Activated naive CD8-positive, alpha-beta T cell treated with anti-CD3 and anti-CD28 coated beads for 36 hours (primary cell): ENCODE measurements at places on chromosomes 11 and 22. TPM values are rescaled to one million over a fixed set of nuclear protein-coding genes. Genes with fewer than 3 reads are reported as not detected.
A peak's percentile ranks its signal among the peaks of the same experiment; 100 is the strongest.

The POTEH gene
- total RNA-seq: not detected

- no peak for DNase-seq
Observed at GRCh38 chr11:101797335-101797734, 117.5 kb upstream of the CEP126 start.

The MUC5AC gene
- total RNA-seq: not detected

GRCh38 chr11:46673713-46674462 lies 26.5 kb downstream of the ARHGAP1 start:
- DNase-seq: no peak

The MTFP1 gene
- total RNA-seq: 114 TPM

The SPI1 gene
- total RNA-seq: 0.25 TPM

DNA sequence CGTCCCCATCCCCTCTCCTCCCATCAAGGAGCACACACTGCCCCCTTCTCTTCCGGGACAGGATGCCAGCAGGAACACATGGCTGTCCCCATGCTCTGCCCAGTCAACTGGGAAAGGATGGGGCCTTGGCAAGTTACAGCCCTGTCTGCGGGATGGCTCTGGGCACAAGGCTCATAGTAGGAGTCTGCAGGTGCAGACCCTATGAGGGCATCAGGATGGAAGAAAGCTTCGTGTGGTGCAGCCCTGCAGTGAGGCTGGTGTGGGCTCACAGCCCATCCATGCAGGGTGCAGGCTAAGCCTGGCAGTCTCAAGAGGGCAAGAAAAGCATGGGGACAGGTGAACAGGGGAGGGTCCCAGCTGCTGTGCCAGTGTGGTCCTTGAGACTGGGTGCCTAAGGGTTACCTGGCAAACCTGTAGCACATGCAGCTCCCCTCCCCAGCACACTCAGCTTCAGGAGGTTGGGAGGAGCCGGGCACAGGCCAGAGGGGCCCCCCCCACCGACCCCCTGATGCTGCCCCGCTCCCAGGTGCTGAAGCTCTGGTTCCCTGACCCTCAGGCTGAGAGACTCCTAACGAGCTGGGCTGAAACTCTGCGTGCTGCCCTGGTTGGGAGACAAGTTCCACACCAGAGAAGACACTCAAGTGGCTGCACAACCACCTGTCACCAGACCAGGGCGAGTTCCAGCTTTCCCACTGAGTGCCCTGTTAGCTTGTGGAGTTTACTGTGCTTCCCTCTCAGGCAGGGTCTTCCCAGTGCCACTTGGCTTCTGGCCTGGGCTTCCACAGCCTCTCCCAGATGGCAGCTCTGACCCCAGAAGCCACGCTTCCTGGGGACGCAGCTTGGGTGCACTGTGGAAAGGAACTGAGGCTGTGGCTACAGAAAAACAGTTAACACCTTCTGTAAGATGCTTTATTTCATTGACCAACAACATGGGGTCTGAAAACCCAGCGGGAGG lies 3.3 kb upstream of the SCARF2 start:
- no peak for DNase-seq

- DNase-seq: no peak
Observed at GRCh38 chr11:120057595-120058581, 80.0 kb downstream of the TRIM29 start.

DNA sequence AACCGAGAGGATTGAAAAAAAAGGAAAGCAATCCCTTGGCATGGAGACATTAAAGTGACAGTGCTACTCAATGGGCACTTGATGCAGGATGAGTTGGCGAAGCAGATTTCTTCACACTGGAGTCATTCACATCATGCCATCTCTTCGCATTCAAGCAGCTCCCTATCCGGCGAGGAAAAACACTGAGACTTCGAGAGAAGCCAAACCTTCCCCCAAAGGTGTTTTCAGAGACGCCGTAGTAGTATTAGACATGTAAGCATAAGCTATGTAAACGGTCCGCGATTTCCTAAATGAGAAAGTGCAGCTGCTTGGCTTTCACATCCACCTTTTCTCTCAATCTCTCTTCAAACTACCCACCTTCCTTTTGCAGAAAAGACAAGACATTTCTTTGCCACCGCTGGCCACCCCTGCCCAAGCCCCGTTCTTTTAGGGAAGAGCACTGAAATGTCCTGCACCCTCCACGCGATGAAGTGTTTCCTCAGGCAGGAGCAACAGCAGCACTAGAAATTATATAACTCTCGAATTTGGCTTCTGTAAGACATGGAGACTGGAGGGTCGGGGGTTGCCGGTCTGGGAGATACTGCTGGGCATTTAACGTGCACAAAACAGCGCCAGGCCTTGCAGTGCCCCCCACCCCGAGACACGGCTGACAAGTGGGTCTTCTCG lies at the start of gene DLG2:
Gene DLG2, minus strand, starts transcription at position 13 of the 666 bp plus-strand sequence.
- peak; percentile 1 for DNase-seq

- DNase-seq: no peak
Observed at GRCh38 chr11:117238221-117238620, 5.8 kb downstream of the RNF214 start.

- DNase-seq: peak; percentile 67
Observed at GRCh38 chr22:44023404-44024287, 456 bp upstream of the PARVB start.

The KLHL35 gene
- total RNA-seq: 0.58 TPM

DNA sequence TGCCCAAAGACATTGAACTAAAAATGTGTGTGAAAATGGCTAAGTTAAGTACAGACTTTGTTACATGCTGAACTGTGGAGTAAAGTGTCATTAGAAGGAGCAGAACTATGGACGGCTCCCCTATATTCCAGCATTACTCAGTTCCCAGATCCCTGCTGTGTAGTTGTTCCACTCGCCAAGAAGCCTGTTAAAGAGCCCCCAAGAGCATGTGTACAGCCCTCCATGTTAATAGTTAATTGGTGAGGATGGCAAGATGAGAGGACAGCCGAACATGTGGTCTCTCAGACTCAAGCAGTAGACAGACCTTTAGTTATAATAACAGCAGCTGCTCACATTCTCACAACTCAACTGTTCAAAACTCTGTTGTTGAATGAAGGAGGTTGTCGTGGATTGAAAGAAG lies 127.4 kb downstream of the ELP4 start:
- DNase-seq: no peak

The CHCHD10 gene
- 224 TPM for total RNA-seq

GRCh38 chr11:2777386-2777785 lies 77.6 kb upstream of the KCNQ1OT1 start:
- DNase-seq: no peak
